Stimulated activated CD4-positive, alpha-beta T cell treated with anti-CD3 and anti-CD28 coated beads, Interleukin-15, amount 100 ng/mL, for 48 hours (primary cell): ENCODE measurements at places on chromosomes 2 and 18.

GRCh38 chr18:48230467-48231113 is 178.6 kb downstream of the ZBTB7C start:
- no peak for DNase-seq

DNA sequence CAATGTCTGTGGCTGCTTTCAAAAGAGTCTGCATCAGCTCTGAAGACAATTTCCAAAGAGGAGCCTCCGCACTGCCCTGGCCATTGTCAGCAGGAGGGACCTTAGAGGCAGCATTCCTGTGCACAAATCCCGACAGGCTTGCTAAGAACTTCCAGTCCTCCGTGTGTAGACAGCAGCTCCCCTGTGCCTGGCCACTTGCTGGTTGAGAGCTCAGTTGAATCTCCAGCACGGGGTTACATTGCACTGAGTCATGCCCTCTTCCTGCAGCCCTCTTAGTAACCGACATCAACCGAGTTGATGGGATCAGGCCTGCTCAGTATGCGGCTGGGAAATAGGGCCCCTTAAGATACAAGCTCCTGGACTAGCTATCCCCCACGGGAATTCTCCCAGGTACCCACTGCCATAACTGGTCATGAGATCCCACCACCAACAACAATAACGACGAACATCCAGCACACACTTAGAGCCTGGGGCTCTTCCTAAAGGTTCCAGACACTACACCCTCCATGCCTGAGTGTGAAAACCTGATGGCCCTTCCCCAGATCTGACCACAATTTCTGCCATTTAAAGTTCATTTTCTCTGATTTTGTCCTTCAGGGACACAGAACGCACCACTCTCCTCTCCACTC is 12.0 kb downstream of the ATP6V1B1 start:
- no peak for DNase-seq

GRCh38 chr2:18611604-18612003 is 22.2 kb upstream of the NT5C1B start:
- DNase-seq = no peak

DNA sequence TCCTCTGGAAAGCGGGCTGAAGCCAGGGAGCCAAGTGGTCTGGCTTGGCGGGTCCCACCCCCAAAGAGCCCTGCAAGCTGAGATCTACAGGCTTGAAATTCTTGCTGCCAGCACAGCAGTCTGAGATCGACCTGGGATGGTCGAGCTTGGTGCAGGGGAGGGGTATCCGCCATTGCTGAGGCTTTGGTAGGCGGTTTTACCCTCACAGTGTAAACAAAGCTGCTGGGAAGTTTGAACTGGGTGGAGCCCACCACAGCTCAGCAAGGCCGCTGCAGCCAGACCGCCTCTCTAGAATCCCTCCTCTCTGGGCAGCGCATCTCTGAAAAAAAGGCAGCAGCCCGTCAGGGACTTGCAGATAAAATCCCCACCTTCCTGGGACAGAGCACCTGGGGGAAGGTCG is 12.6 kb upstream of the FLACC1 start:
- DNase-seq = no peak

- DNase-seq = no peak
Measured at GRCh38 chr2:67872481-67872880, 190.3 kb downstream of the C1D start.

DNA sequence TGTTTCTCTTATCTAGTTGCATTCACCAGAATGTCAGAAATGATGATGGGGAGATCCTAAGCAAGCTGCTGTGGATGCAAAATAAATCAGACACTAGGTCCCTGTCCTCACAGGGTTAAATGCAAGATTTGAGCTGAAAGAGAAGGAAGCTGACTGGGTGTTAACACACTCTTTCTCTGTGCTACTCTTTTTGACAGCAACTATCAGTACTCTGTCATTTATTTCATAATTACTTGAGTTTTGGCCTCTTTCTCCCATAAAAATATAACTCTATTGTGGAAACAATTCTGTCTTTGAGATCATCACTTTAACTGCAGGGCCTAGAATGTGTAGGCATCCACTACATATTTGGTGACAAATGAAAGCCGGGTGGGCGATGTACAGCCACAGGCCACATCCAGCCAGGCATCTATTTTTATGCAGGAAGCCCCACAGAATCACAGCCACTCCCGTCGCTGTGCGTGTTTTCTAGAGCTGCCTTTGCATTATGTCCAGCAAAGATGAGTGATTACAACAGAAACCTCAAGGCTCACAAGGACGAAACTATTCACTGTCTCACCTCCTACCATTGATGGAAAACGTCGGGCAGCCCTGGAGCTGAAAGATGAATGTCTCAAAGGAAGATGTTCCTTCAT is 849.0 kb downstream of the RNF144A start:
- DNase-seq = no peak

- DNase-seq = no peak
Measured at GRCh38 chr18:41783065-41783818, 171.8 kb upstream of the PIK3C3 start.

DNA sequence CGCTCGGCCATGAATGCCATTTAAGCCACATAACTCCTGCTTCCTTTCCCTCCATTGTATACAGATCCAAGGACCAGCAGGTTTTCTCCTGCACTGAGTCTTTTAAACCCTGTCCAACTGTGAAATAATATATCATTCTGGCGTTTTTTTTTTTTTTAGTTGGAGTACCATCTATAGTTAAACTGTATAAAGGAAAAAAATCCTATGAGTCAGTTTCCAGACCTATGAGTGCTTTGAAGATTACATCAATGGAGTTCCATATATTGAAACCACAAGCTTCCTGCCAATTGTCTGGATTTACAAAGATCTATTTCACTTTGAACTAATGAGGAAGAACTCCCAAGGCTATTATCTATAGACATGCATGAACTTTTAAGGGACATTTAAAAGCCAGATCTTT is 2.4 kb upstream of the MALT1 start:
- no peak for DNase-seq

GRCh38 chr18:49321797-49322461 is 138.5 kb downstream of the DYM start:
- no peak for DNase-seq

- DNase-seq = no peak
Measured at GRCh38 chr18:26134107-26134506, 438 bp downstream of the PSMA8 start.

DNA sequence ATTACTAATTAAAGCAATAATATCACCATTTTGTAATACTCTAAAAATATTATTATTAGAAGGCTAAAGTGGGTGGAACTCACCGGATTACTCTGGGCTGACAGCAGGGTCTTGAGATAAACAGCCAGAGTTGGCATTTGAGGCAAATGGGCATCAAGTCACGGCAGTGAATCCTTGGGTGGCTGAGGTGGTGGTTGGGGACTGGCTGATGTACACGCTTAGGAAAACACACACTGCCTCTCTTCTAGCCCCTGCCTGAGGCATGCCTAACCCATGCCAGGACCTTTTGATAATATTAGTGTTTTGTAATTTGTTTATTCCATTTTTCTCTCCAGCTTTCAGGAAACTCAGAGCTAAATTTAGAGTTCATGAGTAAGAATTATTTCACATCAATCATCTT is 76.8 kb downstream of the ACKR3 start:
- no peak for DNase-seq
